Endothelial cell of umbilical vein (primary cell): ENCODE measurements at places on chromosomes 1 and 21.

DNA sequence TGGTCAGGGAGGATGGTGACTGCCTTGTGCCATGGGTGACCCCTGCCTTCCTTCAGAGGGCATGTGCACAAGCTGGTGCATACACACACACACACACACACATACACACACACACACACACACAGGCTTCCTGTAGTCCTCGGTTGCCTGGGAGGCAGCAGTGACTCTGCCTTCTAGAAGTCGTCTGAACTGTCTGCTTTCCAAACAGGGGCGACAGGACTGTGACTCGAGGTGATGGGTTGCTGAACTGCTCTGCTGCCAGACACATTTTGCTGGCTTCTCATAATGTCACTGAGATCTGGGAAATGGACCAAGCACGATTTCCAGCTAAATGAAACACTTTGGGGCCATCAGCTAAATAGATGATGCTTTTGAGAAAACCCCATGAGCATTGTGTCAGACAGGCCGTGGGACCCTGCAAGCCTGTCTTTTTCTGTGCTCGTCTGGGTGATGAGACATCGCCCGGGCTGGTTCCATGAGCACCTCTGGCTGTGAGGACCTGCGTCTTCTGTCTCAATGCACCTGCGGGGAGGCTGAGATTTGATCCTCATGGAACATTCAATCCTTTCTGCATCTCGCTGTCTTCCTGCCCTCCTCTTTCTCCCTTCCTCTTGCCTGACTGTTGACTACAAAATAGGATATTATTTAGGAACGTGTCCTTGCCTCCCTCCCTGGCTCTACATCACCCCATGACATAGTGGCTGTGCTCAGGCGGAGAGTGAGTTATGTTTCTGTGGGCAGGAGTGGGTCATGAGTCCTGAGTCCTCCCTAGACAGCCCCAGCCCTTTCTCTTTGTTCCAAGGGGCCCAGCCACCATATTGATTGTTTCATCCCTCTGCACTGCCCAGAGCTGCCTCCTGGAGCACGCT, 436.8 kb downstream of the CAMTA1 start:
- DNase-seq: no peak

DNA sequence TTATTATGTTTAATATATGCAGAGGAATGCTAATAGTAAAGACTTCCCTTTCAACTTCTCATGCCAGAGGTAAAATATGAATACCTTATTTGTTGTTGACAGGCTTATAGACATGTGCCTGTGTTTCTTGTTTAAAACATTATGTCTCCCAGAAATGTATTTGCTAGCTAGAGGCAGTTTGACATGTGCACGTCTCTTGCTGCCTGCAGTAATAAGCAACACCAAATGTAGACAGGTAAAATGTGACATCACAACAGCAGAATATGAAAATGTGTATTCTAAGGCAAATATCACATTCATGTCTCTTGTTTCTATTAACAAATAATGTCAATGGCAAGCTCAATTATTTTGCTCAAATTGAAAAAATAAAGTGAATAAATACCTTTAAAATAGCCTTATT, 80.2 kb upstream of the NEGR1 start:
- DNase-seq: no peak

DNA sequence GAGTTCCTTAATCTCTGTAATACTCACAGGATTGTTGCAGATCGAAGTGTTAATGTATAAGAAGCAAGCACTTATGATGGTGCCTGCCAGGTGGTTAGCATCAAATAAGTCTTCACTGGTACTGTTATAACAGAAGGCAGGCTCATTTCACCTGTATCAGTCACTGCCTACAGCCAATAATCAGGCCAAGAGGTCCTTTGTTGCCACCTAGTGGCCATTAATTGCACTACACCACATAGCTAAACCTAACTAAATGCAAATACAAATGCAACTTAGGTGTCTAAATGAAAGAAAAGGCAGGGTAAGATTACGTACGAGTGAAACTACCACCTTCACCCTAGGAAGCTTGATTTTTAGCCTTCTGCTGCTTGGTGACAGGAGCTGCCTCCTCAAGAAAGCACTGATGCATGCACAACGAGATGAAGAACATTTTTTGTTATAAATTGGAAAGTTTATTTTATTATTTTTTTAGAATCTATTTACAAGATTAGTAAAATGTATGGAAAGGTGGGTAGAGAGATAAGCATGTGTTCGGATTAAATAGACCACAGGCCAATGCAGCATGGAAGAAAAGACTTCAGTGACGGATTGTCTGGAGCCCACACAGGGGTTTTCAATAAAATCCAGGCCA, 334.8 kb upstream of the CAMK1G start:
- DNase-seq: peak; percentile 74

- DNase-seq: no peak
Observed at GRCh38 chr1:4562321-4562720, 92.1 kb upstream of the AJAP1 start.

DNA sequence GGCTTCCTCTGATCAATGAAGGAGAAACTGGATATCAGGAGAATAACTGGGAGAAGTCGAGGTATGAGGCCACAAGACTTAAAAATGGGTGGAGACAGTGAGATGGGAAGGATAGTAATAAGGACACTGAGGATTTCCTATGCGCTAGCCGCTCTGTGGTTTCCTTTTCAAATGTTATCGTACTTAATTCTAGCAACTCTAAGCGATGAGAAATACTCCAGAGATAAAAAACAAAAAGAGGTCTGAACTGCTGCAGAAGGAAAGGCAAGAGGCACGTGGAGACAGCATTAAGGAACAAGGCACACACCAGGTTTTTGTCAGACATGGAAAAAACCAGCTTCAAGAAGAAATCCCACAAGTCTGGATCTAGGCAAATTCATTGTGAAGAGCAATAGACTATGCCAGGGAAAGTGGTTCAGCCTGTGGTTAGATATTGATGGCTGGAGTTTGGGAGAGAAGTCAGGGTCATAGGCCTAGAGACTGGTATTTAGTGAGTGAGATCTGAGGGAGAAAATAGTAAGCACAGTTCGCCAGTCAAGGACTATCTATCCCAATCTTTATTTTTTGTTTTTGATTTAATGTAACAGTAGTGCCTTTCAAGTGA, 5.3 kb downstream of the CLCA2 start:
- DNase-seq: no peak

GRCh38 chr1:159580340-159580739, 7.3 kb upstream of the APCS start:
- no peak for DNase-seq

GRCh38 chr1:66563094-66563800, 29.3 kb downstream of the SGIP1 start:
- peak; percentile 97 for DNase-seq

DNA sequence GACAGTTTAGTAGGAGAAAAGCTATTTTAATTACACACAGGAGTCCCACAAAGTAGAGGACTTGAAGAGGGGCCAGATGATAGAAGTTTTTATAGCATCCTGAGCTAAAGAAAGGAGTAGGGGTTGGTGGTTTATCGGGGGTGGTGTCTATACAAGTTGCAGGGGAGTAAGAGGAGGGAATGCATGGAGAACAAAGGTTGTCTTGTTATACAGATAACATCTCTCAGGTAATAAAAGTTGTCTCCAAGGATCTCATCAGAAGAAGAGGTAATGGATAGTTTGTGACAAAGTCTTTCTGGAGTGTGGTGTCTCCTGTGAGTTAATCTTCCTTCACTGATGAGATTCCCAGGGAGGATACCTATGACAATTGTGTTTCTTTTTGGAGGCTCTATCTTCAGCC, 23.4 kb upstream of the NUF2 start:
- DNase-seq: no peak

- peak; percentile 89 for DNase-seq
Observed at GRCh38 chr1:151510957-151511635, at the start of gene CGN. TSS of gene CGN (plus strand) at chr1:151511387. CDS start at chr1:151518520, 7,133 bp downstream.

DNA sequence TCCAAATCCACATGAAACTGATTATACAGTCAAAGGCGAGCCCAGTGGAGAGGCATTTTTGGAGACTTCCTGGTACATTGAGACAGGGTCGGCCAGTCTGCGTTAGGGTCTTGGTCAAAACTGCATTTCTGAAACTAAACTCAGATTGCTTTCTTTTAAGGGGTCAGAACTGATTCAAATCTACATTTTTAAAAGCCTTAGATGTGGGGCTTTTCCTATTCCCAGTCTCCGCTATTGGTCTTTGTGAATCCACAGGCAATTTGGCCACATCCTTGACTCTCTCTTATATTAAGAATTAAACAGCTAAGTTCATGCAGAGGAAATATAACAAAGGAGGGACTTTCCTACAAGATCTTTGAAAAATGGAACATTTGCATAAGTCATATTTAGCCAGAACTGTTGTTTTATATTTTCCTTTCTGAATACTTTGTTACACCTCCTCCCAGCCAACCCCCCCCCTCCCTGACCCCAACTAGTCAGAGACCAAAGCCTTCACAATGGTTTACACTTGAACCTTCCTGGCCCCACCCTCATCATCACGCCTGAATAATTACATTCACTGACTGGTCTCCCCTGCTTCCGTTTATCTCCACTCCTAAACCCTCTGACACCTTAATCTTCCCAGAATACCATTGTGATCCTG, 30.9 kb downstream of the SELL start:
- no peak for DNase-seq

DNA sequence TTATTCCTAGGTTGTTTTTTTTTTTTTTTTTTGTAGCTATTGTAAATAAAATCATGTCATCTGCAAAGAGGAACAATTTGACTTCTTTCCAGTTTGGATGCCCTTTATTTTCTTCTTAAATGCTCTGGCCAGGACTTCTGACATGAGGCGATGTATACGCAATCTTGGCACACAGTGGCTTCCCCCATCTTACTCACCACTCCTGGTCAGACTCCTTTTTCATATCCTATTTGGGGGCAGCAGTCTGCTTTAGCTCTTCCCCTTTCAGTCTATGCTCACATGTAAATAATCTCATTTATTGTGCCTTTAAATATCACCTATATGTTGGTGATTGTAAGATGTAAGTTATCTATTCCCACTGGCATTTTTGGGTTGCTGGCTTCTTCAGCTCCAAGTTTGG, 56.1 kb downstream of the SLAMF6 start:
- DNase-seq: no peak

DNA sequence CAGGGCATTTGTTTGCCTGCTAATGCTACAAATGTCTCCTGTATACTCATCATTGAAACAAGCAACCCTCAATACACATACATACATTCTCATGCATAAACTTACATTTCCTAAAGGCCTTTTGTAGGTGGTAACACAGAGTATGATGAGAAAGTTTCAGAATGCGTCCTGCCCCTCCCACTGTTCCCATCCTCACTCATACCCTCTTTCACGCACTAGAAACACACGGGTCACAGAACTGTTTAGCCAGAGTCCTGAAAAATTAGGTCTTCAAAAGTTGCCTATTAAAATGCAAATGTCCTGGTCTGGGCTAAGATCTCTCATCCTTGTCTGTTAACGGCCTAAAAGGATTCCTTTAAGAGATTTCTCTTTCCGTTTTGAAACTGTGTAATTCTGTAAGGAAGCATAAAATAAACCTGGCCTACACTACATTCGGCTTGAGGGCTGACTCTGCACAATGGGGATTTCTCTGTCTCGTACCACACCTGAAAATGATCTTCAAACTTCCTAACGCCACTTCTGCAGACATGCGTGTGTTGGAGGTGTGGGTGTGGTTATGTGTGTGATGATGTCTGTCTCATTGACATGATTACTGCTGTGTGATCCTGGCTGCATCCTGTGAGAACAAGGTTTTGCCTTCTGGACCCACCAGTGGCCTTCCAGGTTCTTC, 5.3 kb upstream of the FCER1A start:
- DNase-seq: no peak

DNA sequence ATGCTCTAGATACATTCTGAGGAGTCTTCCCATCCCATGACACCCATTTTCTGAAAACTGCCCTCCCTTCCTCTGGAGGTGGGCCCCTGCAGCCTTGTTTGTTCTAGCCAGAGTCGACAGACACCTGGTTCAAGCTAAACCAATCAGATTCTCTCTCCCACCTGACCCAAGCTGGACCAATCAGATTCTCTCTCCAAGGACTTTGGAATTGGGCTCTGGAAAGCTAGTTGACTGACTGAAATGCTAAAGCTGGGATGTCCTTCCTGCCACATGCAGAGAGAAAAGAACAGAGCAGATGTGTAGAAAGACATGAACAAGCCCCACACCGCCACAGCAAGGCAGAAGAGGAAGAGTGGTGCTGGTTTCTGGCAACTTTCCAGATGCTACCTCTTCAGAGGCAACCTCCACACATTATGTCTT, 24.6 kb downstream of the ASAP3 start:
- no peak for DNase-seq

- DNase-seq: no peak
Observed at GRCh38 chr1:156483397-156483796, 17.2 kb downstream of the MEF2D start.

- no peak for DNase-seq
Observed at GRCh38 chr1:6657138-6657537, 32.5 kb downstream of the THAP3 start.

- DNase-seq: no peak
Observed at GRCh38 chr1:52706941-52707926, 9.1 kb upstream of the COA7 start.

- peak; percentile 12 for DNase-seq
Observed at GRCh38 chr1:78884685-78885452, 121.7 kb downstream of the ADGRL4 start.

DNA sequence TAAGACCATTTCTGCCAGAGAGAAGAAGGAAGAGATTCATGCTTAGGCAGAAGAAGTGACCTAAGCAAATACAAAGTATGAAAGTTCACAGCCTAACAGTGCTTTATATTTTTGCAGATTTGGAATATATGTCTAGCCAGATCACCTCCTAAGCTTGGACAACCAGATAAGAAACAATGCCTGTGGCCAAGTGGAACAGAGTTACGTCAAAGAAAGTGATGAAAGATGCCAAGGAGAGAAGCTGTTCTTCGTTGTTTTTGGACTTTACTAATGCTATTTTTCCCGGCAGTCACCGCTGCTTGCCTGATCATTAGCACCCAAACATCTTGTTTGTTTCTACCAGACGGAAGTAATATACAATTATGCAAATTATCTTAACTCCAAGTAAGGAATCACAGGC, 489.2 kb upstream of the C1orf87 start:
- no peak for DNase-seq

GRCh38 chr1:36109041-36109679, 15.9 kb downstream of the COL8A2 start:
- no peak for DNase-seq
